SK-MEL-5 (cell line): ENCODE measurements at places on chromosomes 3 and 15. TPM values are rescaled to one million over a fixed set of nuclear protein-coding genes. Genes with fewer than 3 reads are reported as not detected.

Gene CHRD
- total RNA-seq = 2.8 and 2.9 TPM in 2 replicates

Gene CHRNA5
- total RNA-seq = 12.6 and 17.5 TPM in 2 replicates

Gene ABHD17C
- total RNA-seq = 6.9 and 9.1 TPM in 2 replicates

Gene ALAS1
- 98.8 and 103 TPM in 2 replicates for total RNA-seq

Gene KCNAB1
- 0.66 and 0.90 TPM in 2 replicates for total RNA-seq

Gene SLC2A2
- total RNA-seq = not detected in 2 replicates

Gene ARL6
- 6.9 and 7.6 TPM in 2 replicates for total RNA-seq

Gene CFAP100
- not detected in 2 replicates for total RNA-seq

Gene ITIH3
- total RNA-seq = 0.26 TPM in 1 of 2 replicates, not detected in the other

Gene XCR1
- not detected in 2 replicates for total RNA-seq

Gene DUOXA2
- not detected in 2 replicates for total RNA-seq

Gene PIF1
- total RNA-seq = 7.0 and 9.3 TPM in 2 replicates

Gene IL17RE
- total RNA-seq = 0.05 and 0.29 TPM in 2 replicates

Gene ROBO1
- total RNA-seq = 50.9 and 51.2 TPM in 2 replicates

Gene ULK4
- 20.9 and 30.4 TPM in 2 replicates for total RNA-seq
